ENCODE measurements at places on chromosomes 11 and 22.

DNA sequence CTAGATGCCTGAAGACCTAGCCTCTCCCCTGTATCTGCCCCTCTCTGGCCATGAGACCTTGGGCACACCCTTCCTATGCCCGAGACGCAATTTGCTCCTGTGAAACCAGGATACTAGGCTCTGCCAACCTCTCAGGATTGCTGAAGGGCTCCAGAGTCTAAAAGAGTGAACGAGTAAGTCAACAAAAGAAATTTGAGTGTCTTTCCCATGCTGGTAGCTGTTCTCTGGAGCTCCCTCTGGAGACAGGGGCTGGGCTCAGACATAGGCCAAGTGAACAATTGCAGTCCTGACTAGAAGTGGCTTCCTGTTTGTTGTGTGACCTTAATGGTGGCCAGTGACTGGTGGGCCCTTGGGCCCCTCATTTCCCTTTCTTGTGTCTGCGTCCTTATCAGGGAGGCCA is 189.0 kb upstream of the NARS2 start:
- no peak for DNase-seq

DNA sequence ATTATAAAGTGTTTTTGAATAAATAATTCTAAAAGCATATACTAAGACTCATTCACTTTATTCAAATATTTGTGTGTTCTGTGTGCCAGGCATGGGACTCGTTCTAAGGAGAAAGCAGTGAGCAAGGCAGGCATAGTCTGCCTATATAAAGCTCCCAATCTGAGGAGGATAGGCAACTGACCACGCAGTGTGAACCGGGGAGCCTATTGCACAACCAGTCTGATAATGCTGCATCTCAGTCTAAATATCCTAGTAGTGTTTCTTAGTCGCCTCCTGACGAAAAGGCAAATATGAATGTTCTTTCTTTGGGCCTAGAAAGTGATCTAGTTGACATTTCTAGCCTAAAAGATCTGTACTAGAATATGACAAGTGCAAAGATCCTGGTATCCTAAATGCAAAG is 98.3 kb downstream of the C11orf65 start:
- DNase-seq, result no peak

GRCh38 chr22:27391092-27391770 is 410.3 kb downstream of the MN1 start:
- peak; percentile 64 for DNase-seq

- DNase-seq, result no peak
Measured at GRCh38 chr22:17120711-17121232, 388 bp downstream of the TMEM121B start.

- DNase-seq, result peak; percentile 11
Measured at GRCh38 chr22:44371741-44372525, 59.2 kb upstream of the SHISAL1 start.

DNA sequence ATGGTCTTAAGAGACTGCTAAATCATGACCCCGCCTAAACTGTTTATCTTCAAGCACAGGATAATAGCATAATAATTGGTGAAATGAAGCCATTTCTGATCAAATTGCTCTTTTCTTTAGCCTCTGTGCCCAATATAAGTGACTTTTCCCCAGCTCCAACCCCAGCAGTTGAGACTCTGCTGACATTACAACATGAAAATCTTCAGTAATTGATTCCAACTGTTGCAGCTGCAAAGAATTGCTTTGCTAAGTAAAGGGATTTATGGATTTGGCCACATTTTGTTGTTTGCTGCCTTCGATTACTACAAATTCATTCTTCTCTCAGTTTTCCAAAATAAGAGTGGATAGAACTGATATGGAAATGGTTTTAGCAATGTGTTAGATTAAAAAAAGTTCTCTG is 576.7 kb upstream of the LRRC4C start:
- DNase-seq, result no peak

DNA sequence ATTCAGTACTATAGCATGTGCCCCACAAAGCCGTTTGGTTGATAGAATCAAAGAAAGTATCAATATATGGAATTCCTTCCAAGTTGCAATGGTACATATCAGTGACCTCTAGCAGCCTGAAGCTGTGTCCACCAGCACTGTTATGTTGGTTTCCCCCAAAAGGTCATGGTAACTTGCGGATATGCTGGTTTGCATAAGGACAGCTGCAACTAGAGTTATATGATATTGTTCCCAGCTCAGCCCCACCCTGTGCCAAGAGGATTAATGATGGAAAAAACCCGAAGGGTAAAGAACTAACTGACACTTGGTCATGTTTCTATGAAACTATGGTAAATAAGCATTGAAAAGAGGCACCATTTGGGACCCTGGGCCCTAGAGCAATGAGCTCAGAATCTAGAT is 93.5 kb downstream of the PDHX start:
- DNase-seq, result peak; percentile 71

- no peak for DNase-seq
Measured at GRCh38 chr11:112392904-112393303, 132.2 kb upstream of the PLET1 start.

- DNase-seq, result no peak
Measured at GRCh38 chr22:25996669-25997068, 172.6 kb upstream of the SEZ6L start.

GRCh38 chr22:23698673-23699235 is 7.9 kb downstream of the RGL4 start:
- no peak for DNase-seq

DNA sequence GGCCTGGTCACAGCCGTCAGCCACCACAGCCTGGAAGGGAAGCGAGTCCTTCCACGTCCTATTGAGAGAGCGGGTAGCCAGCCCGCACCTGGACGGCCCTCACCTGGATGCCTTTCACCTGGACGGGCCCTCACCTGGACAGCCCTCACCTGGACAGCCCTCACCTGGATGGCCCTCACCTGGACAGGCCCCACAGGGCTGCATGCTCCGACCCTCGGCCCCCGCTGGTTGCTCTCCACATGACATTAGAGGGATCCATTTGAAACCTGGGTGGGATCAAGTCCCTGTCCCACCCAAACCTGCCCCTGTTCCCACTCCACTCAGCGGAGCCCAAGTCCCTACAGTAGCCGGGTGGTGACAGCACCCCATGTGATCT is 3.7 kb downstream of the C1QTNF6 start:
- no peak for DNase-seq

- no peak for DNase-seq
Measured at GRCh38 chr11:56486801-56487200, 4.4 kb downstream of the OR5M8 start.

- no peak for DNase-seq
Measured at GRCh38 chr22:26865021-26865420, 207.6 kb downstream of the MIAT start.

DNA sequence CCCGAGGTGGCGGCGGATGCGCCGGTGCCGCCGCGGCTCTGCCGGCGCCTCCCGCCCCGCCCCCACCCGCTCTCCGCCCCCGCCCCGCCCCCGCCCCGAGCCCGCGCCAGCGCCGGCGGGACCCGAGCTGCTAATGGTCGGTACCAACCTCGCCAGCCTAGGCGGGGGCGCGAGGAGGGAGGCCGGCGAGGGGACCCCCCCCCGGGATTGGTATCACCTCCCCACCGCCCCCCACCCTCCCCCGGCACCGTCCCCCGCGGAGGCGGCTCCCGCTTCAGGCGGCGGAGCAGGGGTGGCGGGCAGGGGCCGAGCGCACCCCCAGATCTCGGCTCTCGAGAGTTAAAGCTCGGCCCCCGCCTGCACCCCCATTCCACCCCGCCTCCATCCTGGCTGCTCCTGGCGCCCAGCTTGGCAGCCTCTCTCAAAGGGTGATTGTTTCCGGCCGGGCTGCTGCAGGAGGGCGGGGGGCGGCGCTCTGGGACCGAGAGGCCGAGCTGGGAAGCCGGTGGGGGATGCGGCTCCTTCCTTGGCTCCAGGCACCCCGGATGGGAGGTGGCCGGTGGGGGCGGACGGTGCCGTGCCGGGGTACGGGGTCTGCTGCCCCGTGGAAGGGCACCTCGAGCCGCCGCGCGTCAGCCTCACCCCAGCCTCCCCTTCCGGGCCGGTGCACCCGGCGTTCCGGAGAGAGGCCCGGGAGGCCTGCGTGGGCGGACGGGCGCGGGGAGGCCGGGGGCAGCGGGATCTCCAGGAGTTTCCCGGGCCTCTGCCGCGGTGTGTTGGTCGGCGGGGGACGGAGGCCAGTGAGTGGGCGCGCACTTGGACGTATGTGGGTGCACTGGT is at the start of gene B3GAT1:
Gene B3GAT1 (minus strand): TSS at position 40 of the 840 bp plus-strand sequence. CDS start 24,583 bp downstream, outside the sequence.
- no peak for DNase-seq

DNA sequence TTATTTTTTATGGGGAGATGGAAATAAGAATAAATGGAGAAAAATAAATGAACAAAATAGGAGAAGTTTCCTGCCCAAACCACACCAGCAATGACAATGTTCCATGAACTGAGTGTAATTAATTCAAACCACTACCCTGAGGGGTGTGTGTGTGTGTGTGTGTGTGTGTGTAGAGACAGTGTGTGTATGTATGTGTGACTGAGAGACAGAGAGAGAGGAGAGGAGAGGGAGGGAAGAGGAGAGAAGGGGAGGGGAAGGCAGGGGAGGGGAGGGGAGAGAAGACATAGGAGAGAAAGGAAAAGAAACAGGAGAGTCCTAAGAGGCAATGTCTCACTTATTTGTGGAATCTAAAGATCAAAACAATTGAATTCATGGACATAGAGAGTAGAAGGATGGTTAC is 65.0 kb upstream of the POU2AF1 start:
- DNase-seq, result no peak

DNA sequence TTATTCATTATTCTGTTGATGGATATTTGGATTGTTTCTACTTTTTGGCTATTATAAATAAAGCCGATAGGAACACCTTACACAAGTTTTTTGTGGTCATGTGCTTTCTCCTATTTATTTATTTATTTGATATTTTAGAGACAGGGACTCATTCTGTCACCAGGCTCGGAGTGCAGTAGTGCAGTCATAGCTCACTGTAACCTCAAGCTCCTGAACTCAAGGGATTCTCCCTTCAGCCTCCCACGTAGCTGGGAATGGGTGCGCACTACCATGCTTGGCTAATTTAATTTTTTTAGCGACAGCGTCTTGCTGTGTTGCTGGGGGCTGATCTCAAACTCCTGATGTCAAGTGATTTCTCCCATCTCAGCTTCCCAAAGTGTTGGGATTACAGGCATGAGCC is 135.1 kb downstream of the UVRAG start:
- DNase-seq, result no peak

DNA sequence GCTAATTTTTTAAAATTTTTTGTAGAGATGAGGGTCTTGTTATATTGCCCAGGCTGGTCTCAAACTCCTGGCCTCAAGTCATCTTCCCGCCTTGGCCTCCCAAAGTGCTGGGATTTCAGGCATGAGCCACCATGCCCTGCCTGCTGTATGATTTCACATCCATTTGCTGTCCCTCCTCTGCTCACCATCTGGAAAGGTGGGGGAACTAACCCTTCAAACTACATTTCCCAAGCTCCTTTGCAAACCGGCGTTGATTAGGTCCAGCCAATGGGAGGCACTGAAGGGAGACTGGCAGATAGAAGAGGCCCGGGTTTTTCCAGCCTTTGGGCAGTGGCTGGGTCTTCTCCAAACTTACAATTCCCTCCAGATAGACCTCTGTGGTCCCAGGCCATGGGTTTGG is 19.3 kb downstream of the RFPL1 start:
- DNase-seq, result no peak

DNA sequence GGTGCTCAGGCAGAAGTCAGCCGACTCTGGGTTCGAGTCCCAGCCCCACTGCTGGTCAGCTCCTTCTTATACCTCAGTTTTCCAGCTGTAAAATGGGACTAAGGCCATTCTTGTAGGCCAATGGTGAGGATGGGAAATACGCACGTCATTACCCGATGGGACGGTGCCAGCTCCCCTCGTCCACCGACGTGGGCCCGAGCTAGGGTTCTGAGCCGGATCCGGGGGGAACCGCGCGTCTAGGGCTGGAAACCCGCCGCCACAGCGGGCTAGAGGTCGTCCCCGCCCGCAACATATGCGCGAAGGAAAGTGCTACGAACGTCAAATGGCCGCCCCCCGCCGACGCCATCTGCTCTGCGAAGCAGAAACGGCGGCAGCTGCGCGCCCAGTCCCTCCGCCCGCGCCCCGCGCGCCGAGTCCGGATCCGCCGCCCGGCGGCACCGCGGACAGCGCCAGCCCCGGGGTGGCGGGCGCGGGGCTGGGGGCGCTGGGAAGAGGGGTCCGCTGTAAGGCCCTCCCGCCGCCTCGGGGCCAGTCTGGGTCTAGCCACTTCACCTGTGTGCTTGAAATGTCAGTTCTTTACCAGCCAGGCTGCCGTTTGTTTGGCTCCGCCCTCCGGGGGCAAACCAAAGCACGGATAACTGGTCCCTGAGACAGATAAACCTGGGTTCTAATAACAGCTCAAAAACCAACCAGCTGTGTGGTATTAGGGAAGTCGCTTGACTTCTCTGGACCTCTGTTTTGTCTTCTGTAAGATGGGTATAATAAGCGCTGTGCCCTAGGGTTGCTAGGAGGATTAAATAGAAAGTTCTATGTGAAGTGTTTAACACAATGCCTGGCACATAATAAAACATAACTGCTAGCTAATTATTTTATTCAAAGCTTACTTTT is 103.5 kb upstream of the RCN1 start:
- peak; percentile 23 for DNase-seq

- no peak for DNase-seq
Measured at GRCh38 chr11:35343033-35343598, 76.2 kb downstream of the SLC1A2 start.

All from right hindlimb (tissue), 1 donor.